ENCODE measurements at places on chromosomes 1 and 21. TPM values are rescaled to one million over a fixed set of nuclear protein-coding genes. Genes with fewer than 3 reads are reported as not detected.

DNA sequence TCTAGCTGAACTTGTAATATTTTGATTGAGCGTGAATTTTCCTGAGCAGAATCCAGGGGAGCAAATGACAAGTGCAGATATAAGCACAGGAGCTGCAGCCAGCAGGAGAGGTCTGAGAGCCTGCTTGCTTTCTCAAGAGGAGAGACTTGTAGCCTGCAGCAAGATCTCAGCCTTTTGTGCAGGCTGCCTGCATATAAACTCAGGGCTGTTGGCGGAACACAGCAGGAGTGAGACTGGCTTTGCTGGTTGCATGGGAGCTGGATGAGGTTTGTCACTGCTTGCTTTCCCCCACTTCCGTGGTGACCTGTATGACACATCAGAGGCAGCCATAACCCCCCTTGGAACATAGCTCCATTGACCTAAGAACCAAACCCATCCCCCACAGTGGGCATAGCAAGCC is 725.4 kb upstream of the RGS18 start:
- no peak for DNase-seq

- no peak for DNase-seq
These were observed 448.6 kb downstream of the SETD4 start for GRCh38 chr21:35611708-35612132.

- DNase-seq = no peak
These were observed 168.4 kb downstream of the ZZZ3 start for GRCh38 chr1:77513839-77514763.

- no peak for DNase-seq
These were observed 33.9 kb downstream of the CSF1 start for GRCh38 chr1:109944541-109944940.

Gene ISG20L2
- total RNA-seq = 20.3 TPM

GRCh38 chr21:42754270-42754933 is 101.0 kb downstream of the PDE9A start:
- peak; percentile 37 for DNase-seq

Gene CD1E
- not detected for total RNA-seq

Gene TDRD10
- total RNA-seq = 3.4 TPM

DNA sequence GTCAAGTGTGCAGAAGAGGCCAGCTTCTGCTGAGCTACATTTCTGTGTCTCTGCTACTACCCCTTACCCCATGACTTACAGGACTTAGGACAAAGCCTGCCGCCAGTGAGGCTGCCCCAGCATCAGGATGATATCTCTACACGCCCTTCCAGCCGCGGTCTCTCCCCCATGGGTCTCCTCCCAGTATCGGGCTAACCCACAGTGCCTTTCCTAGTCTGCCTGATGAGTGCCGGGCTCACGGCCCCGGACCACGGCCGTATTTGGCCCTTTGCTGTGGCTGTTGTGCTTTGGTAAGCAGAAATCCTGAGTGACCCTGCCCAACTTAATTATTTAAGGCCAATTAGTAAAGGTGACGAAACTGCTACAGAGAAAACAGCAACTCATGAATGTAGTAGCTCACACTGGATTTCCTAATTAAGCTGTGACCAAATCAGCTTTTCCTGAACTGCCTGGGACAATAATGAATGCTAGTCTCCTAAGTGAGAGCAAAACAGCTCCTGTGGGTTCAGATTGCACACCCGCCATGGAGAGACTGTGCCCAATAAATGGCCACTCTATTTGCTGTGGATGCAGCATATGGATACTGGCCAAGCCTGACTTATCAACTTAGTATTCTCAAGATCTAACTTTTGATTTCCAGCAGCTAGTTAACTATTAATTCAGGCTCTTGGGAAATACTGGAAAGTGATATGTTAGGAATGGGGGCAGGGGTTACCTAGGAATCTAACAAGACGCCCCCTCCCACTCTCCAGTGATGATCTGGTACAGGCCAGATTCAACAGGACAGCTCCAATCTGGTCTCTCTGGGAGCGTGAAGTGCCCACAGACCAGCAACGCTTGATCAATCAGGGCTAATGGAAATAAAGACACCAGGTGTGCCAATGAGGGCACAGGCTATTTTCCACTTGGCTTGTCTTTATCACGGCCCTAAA is 123.3 kb upstream of the IFFO2 start:
- peak; percentile 74 for DNase-seq

DNA sequence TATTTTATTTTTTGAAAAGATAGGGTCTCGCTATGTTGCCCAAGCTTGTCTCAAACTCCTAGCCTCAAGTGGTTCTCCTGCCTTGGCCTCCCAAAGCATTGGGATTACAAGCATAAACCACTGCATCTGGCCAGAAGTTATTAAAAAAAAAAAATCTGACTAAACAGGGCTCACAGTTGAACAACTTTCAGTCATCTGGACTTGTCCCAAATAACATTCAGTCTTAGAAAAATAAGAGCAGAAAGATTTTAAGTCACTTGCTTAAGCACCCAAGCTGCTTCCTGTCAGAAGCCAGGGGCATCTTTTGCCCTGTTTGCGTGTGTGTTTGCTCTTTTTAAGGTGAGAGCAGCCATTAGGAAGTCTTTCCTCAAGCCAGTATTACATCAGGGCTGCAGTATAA is 286.8 kb downstream of the LMO4 start:
- DNase-seq = no peak

All from posterior vena cava (tissue), 2 donors.